Fibroblast of skin of right quadriceps (primary cell): ENCODE measurements at places on chromosomes 2 and 18.

DNA sequence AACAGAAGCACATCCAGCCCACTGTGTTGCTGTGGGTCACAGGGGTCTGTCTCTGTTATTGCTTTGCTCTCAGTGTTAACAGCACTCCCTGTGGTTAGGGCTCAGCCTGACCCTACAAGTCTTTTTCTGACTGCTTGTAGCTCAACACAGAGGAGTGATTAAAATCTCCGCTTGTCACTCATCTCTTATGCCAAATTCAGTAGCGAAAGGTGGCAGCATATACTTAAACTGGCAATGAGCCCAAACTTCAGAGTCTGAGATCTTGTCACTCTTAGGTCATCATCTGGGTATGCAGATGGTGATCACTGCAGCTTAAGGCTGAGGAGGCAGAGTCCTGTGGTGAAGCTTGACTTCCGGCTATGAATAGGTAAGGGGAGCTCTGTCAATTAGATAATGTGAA, 63.3 kb upstream of the CSRNP3 start:
- DNase-seq, result peak; percentile 5

- DNase-seq, result no peak
Observed at GRCh38 chr2:47046271-47046670, 108.8 kb downstream of the STPG4 start.

DNA sequence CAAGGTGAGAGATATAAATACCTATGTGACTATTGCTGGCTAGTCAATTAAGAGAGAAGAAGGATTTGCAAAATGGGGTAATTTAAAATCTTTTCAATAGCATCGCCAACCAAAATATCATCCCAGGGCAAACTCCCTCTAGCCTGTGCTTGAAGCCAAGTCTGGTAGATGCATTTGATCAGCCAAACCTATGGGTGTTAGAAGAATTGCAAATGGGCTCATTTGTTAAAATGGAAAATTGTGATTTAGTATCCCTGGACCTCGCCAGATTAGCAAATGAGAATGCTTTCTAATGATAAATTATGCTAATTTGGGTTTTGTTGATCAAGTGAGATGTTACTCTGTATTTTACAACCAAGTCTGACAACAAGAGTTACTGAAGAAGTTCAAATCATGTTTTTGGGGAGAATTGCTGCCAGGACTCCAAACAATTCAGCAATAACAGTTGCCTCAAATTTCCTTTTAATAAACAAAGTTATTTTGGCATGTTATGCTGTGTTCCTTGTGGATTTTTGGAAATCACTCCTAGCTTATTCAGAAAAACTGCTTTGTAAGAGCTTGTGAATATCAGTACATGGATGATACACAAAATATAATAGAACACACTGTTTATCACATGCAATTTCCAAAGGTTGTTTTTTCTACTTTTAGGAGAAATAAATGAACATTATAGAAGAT, 272.5 kb upstream of the PARD3B start:
- DNase-seq, result no peak

DNA sequence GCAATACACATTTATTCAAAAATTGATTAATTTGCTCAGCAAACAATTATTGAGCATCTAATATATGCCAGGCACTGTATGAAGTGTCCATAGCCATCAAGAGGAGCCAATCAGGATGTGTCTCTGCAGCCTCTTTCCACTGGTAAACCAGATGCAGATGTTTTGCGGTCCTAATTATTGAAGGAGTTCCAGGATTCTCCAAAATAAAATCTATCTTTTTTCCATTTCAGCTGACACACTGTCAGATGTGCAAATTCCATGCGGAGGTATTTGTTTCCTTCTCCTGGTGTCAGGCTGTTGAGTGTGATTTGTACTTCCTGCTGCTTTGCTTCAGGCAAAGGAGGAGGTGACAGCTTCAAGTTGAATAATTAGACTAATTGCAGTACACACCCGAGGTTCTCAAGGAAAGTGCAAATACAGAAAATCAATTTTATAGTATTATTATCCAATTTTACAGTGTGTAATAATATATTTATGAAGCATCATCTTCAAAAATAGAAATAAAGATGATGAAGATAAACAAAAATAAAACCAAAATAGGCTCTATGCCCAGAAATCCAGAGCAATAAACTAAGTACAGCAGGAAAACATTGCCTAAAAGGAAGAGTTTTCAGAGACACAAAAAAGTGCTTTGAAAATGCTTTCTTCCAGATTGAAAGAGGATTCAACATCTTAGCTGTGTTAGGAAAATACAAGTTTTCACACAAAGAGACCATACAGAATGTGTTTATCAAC, 1352.9 kb upstream of the CHAC2 start:
- no peak for DNase-seq

- no peak for DNase-seq
Observed at GRCh38 chr2:138841459-138841858, 61.3 kb upstream of the NXPH2 start.

DNA sequence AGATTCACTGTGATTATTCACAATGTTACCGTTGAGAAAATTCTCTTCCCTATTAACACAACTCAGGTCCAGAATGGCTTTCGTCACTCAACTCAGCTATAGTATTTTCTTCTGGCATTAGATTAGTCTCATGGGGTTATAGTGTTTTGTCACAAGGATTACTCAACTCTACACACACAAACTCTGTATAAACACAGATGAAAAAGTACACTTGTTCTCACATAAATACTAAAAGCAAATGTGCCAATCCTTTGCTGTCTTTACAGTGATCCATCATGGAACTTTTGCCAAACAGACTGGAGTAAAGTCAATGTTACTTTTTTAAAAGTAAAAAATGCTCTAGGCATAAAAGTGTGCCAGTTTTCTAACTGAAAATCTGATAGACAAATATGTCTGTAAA, 267.6 kb downstream of the RBM43 start:
- DNase-seq, result peak; percentile 77

- DNase-seq, result no peak
Observed at GRCh38 chr2:216657086-216657855, 24.1 kb downstream of the IGFBP2 start.

DNA sequence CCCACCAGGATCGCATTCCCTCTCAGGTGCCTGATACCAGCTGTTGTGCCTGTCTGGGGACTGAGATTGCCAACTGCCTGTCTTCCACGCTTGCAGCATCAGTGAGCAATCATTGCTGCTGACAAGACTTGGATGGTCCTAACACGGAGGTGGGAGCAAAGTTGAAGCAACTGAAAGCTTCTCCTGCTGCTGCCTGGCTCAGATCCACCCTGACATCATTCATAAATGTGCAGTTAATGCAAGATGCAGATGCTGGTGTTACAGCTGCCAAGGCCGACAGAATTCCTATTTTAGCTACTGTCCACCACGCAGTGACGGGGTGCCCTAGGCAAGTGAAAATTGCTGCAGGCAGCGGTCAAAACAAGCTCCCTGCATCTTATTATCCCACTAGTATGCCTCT, 131.4 kb downstream of the VWC2L start:
- peak; percentile 10 for DNase-seq

DNA sequence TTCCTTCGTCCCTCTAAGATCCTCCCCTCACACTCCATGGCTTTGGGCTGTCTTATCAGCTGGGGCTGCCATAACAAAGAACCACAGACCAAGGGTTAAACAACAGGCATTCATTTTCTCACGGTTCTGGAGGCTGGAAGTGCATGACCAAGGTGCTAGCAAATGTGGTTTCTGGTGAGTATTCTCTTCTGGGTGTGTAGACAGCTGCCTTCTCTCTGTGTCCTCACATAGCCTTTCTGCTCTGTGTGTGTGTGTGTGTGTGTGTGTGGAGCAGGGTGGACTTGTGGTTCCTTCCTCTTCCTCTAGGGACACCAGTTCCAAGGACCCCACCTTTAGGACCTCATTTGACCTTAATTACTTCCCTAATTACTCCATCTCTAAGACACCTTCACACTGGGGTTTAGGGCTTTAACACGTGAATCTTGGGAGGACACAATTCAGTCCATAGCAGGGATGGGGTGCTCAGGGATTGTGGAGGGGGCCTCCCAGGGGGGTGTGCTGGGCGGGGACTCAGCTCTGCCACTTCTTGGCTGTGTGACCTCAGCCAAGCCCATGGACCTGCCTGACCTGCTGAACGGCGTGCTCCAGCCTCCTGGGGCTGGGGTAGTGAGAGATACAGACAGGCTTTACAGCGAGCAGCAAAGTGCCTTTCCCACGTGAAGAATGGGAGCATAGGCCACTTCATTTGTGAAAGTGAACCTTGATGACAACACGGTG, 38.0 kb downstream of the ACKR3 start:
- DNase-seq, result peak; percentile 70

GRCh38 chr2:78992451-78992806, 33.1 kb upstream of the REG3G start:
- no peak for DNase-seq

- DNase-seq, result no peak
Observed at GRCh38 chr2:168466834-168467565, 10.9 kb downstream of the CERS6 start.

GRCh38 chr2:120576509-120577474, 158.9 kb upstream of the GLI2 start:
- peak; percentile 45 for DNase-seq

- DNase-seq, result no peak
Observed at GRCh38 chr2:55384786-55385185, 34.9 kb downstream of the CCDC88A start.

DNA sequence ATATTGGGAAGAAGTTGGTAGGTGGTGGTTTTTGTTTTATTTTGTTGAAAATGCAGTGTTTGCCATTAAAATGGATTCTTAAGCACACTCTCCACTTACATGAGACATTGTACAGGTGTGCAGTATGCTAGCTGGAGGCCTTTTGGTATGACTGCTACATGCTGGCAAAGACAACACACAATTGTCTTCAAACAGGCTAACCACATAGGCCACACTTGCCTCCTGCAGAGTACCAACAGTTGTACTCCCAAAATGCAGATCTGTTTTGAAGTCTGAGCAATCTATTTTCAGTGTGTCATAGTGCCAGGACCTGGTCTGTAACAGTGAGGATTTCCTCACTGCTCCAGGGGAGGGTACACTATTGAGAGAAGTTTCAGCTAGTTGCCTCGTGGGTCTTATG, 213.6 kb downstream of the ZRANB3 start:
- no peak for DNase-seq

DNA sequence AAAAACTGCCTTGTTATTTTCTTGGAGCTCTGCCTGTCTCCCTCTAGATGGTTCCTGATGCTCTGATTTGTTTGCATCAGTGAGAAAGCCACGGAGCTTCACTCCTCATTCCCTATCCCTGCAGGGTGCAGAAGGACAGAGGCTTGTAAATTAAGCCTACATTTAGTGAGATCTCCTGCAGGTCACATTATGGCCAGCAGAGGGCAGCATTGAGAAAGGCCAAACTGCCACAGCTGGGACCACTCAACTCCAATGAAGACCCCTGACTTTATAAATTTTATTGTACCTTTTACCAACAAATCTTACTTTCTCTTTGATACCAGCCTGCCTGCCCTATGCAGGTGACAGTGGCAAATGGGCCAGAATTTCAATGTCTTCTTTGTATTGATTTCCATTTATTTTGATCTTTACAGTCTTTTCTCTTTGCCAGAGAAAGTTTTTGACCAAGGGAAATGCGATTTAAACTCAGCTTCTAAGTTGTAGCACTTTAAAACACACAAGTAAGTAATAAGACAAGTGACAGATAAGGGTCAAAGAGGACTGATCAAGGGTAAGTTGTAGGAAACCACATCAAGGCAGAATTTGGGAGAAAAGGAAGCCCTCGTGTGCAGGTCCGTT, 1029.1 kb upstream of the KLHL29 start:
- DNase-seq, result peak; percentile 16

DNA sequence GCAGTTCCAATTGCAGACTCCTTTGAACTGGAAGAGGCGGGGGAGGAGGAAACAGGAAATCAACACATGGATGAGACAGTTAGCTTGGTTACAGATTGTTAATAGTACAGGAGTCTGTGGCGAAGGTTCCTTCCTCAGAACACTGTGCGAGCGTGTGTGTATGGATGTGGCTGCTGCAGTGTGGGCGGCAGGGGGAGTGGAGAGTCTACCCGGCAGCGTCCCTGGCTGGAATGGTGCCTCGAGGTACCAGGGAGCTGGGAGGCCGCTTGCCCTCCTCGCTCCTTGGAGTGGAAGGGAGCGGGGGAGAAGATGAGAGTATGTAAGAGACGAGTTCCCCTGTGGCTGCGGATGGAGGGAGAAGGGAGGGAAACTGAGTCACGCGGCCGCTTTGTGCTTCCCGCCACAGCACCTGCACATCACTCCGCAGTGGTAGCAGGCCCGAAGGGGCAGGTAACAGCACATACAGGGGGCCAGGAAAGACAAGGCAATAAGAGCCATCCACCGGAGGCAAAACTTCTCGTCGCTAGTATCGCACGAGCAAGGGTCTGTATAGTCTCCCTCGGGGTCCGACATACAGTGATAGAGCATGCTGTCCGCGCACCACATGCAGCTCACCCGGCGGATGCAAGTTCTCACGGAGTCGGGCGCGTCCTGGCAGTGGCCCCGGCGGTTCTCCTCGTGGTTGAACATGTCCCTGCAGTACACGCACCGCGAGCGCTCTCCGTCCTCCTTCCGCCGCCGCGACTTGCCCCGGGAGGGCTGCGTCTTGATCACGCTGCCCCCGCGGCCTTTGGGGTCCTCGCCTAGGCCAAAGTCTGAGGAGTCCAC, 85.7 kb downstream of the ACTR2 start:
- DNase-seq, result peak; percentile 40

GRCh38 chr2:15940661-15941480, 521 bp downstream of the MYCN start:
- DNase-seq, result no peak

DNA sequence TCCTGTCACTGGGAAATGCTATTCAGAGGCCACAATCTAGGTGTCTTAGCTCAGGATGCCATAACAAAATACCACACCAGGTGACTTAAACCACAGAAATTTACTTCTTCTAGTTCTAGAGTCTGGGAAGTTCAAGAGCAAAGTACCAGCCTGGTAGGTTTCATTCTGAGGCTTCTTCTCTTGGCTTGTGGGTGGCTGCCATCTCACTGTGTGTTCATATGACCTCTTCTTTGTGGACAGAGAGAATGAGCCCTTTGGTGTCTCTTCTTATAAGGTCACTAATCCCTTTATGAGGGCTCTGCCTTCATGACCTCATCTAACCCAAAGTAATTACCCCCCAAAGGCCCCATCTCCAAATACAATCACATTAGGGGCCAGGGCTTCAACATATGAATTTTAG, 57.3 kb downstream of the RHOB start:
- DNase-seq, result no peak

DNA sequence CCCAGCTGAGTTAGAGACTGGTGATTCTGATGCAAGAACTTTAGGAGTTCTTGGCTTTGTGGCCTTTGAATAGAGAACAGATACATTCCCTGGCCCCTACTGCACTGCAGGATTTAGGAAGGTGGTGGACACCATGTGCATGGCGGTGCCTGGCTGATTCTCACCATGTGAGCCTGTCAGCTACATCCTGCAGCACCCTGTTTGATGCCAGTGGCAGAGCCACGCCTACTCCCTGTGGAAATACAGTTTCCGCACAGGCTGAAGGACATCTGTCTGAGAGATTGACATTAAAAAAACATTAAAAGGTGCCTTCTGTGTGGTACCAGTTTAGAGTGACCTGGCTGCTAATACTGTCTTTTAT, 50.0 kb downstream of the KCNE4 start:
- DNase-seq, result no peak
